ENCODE measurements at places on chromosomes 2 and 18. TPM values are rescaled to one million over a fixed set of nuclear protein-coding genes. Genes with fewer than 3 reads are reported as not detected.

PCARE gene
- under 0.01 TPM for total RNA-seq

STEAP3 gene
- under 0.01 TPM for total RNA-seq

CIB4 gene
- total RNA-seq, result not detected

MYCN gene
- total RNA-seq, result 47.5 TPM

MAP3K20 gene
- 9.1 TPM for total RNA-seq

SEC11C gene
- total RNA-seq, result 45.2 TPM

AQP4 gene
- total RNA-seq, result 84.8 TPM

WDR7 gene
- 79.2 TPM for total RNA-seq

CREB1 gene
- 77.0 TPM for total RNA-seq

CCDC68 gene
- 1.2 TPM for total RNA-seq

ARHGAP15 gene
- 19.9 TPM for total RNA-seq

FBXO36 gene
- total RNA-seq, result 3.9 TPM

ZNF385B gene
- 2.5 TPM for total RNA-seq

GKN1 gene
- total RNA-seq, result 2.0 TPM

STK36 gene
- 15.5 TPM for total RNA-seq

SCN7A gene
- 0.98 TPM for total RNA-seq

BABAM2 gene
- 15.5 TPM for total RNA-seq

FASTKD1 gene
- 64.2 TPM for total RNA-seq

SULT1C2 gene
- 0.98 TPM for total RNA-seq

ACMSD gene
- not detected for total RNA-seq

TMEM163 gene
- 13.3 TPM for total RNA-seq

CAPN14 gene
- total RNA-seq, result 0.98 TPM
